ENCODE measurements at places on chromosomes 2 and 18.

GRCh38 chr2:170224692-170225294 is 46.8 kb downstream of the MYO3B start:
- DNase-seq: no peak

DNA sequence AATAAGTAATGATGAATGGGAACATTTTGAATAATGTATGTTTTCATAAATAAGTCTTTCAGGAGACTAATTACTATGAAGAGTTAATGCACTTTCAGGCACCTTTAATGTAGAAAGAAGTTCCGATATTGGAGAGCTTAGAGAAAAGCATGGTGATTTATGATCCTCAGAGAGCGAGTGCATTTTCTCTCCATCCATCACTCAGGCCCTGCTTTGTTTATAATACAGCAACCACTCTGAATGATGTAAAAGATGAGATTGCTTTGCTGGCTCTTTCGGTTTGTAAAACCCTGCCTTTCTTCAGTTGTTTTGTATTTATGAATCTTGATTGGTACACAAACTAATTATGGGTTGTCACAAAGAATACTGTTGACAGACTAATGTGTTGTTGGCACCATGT is 132.0 kb downstream of the NYAP2 start:
- no peak for DNase-seq

DNA sequence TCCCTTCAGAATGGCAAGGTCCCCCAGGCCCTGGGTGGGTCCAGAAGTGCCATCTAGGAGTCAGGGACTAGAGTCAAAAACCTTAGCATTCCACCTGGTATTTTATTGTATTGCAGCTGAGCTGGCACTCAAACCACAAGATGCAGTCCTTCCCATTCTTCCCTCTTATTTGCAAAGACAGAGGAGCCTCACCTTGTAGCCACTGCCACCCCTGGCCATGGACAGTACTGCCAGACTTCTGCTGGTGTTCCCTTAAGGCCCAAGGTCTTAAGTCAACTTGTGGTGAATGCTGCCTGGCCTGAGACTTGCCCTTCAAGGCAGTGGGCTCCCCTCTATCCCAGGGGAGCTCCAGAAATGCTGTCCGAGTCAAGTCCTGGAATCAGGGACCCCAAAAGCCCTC is 6.9 kb downstream of the UGT1A10 start:
- no peak for DNase-seq

DNA sequence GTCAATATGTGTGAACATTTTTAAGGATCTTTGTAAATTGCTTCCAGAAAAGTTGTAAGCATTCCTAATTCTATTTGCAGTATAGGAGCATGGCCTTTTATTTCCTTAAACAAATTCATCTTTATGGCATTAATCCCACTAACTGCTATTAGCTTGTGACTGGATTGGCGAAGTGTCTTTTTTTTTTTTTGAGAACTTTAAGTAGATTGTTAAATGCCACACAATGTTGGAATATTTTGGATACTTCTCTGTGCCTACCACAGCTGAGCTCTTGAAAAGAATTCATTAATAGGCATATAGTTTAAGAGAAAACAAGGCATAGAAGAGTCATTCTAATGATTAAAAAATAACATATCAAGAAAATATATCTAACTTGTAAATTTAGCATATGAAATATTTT is 129.7 kb downstream of the LAMA3 start:
- no peak for DNase-seq

- DNase-seq: no peak
Measured at GRCh38 chr18:45004546-45005080, 323.9 kb downstream of the SETBP1 start.

DNA sequence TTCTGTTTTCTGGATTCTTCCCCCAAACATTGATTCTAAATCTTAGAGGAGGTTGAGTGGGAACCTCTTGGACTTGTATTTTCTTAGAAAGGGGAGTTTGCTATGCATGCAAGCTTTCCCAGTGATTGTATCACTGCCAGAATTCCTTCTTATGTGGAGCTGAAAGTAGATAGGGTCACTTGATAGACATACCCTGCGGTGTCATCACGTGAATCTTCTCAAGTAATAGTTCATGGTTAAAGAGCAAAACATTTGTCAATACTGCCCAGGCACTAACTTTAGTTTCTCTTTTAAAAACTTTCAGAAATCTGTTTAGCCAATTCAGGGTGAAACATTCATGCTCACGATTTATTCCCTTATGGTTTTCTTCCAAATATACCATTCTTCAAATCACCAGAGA is 6.4 kb downstream of the PMAIP1 start:
- DNase-seq: no peak

DNA sequence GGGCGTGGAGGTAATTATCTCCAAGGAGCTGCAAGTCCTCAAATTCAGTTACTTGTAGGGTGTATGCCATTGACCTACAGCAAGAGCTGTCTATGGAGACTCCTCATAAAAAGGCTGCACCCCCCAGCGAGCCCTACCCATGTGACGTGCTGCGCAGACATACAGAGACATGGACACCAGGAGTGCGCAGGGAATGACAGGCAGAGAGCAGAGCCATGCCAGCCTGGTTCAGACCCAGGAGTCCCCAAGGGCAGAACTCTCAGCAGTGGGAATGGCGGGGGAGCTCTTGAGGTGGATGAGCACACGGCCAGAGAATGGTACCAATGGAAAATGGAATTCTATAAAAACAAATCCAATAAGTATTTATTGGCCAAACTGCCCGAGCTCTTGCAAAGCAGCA is 310.1 kb downstream of the MYCN start:
- no peak for DNase-seq

DNA sequence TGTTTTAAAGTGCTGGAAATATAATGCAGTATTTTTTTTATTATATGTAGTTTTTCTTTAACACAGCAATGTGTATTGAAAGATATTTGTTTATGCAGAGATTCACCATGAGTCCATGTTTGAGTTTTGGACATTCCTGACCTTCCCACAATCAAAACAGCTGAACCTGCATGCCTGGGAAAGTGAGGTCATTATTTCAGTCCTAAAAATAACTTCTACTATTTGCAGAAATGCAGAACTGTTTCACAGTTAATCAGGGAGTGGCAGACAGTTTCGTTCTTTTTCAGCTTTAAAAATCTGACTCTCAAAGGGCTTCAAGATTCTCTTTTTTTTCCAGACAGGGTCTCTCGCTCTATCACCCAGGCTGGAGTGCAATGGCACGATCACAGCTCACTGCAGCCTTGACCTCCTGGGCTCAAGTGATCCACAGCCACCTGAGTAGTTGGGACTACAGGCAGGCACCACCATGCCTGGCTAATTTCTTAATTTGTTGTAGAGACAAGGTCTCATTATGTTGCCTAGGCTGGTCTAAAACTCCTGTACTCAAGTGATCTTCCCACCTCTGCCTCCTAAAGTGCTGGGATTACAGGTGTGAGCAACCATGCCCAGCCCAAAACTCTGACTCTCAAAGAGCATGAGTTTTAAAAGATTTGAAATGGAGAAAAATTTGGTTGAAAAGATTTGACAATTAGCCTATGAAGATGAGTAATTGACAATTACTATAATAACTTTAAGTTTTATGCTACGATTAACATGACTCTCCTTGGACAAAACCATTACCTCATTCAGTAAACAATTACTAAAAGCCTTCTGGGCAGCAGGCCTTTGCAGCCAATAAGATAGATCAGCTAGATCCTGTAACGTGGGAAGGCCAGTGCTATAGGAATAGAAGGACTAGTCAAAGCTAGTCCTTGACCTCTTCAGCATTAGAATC is 5.0 kb upstream of the MYL12B start:
- no peak for DNase-seq

DNA sequence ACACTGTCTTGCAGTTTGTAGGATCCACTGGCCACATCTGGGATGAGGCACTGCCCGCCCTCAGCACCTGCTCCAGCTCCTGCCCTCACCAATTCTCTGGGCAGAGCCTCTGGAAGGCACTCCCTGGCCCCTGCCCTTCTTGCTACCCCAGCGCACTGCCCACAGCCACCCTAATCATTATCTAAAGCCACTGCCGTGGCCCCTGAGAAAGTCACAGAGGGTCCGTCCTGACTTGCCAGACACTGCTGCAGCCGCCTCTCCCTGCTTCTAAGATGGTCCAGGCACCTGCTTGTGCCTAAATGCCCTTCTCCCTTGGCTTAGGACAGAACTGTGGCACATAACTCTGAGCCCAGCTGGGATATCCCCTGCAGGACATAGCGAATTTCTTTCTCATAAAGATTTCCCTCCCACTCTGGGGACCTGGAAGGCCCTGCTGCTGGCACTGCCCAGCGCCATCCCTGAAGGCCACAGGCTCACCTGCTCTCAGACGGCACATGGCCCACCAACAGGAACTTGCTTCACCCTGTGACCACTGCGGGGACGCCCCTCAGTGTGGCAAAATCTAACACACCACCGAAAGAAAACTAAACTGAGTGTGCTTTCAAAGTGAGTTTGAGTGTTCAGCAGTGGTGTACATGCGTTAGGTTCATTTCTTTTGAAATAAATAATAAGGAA is 244.9 kb downstream of the HDAC4 start:
- peak; percentile 50 for DNase-seq

GRCh38 chr2:144456680-144457079 is 63.2 kb downstream of the ZEB2 start:
- no peak for DNase-seq

DNA sequence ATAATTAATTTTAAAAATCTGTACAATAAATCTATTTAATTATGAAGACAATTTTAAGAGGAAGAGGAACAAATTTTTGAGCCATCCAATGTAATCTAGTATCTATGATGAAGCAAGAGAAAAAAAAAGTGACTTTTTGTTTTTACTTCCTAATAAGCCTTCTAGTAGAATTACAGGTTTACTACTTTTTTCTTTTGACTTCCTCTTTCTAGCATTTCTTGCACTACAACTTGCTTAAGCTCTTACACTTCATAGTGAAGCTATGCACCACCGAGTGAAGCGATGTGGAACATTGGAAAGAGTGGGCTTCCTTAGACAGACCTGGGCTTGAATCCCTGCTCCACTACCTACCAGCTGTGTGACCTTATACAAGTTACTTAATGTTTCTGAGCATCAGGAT is 2.1 kb downstream of the SERPINB2 start:
- no peak for DNase-seq

DNA sequence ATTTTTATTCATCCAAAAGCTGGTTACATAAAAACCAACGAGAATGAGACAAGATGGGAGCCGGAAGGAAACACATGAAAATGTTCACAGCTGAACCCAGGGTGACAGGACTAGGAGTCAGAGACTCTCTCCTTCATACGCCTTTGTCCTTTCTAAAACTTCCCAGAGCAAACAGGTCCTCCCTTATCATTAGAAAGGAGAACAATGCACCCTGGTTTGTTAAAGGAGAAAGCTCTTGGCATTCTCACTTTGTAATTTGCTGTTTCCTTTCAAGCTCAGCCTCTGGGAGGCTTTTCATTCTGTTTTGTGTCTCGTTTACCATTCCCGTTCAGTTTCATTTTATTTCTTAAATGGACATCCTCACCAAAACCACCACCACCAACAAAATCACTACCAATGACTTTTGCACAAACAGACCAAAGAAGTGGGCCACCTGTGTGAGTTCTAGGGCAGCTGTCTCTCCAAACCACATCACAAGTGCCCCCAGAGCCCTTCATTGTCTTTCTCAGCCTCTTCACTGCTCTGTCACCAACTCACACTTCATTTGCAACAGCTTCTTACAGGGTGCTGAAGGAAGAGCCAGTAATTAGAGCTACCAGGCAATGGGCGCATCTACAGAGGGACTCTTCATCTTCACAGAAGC is 105.3 kb downstream of the HDAC4 start:
- DNase-seq: no peak

- peak; percentile 15 for DNase-seq
Measured at GRCh38 chr18:79411614-79412526, 16.1 kb downstream of the NFATC1 start.

DNA sequence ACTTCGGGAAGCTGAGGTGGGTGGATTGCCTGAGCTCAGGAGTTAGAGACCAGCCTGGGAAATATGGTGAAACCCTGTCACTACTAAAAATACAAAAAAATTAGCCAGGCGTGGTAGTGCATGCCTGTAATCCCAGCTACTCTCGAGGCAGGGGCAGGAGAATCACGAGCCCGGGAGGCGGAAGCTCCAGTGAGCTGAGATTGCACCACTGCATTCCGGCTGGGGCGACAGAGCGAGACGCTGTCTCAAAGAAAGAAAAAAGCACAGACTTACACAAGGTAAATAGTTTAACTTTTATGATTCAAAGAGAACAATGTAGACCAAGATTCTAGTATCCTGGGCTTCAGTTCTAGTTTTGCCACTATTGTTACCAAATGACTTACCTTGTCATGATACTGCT is 37.4 kb downstream of the NCKAP1 start:
- no peak for DNase-seq

Measured in posterior cingulate gyrus (tissue), 11 donors.